ENCODE measurements at places on chromosomes 11 and 22. TPM values are rescaled to one million over a fixed set of nuclear protein-coding genes. Genes with fewer than 3 reads are reported as not detected.

Gene OR2AG1
- not detected for total RNA-seq

Gene PATE4
- total RNA-seq, result not detected

Gene GAL3ST3
- not detected for total RNA-seq

Gene OR9Q1
- total RNA-seq, result not detected

Gene ROM1
- total RNA-seq, result 4.5 TPM

Gene PTPN5
- total RNA-seq, result not detected

Gene SIK3
- total RNA-seq, result 10.2 TPM

Gene MIAT
- total RNA-seq, result 0.34 TPM

Gene GRAMD1B
- total RNA-seq, result 45.4 TPM
